ENCODE measurements at places on chromosomes 16 and 17.

DNA sequence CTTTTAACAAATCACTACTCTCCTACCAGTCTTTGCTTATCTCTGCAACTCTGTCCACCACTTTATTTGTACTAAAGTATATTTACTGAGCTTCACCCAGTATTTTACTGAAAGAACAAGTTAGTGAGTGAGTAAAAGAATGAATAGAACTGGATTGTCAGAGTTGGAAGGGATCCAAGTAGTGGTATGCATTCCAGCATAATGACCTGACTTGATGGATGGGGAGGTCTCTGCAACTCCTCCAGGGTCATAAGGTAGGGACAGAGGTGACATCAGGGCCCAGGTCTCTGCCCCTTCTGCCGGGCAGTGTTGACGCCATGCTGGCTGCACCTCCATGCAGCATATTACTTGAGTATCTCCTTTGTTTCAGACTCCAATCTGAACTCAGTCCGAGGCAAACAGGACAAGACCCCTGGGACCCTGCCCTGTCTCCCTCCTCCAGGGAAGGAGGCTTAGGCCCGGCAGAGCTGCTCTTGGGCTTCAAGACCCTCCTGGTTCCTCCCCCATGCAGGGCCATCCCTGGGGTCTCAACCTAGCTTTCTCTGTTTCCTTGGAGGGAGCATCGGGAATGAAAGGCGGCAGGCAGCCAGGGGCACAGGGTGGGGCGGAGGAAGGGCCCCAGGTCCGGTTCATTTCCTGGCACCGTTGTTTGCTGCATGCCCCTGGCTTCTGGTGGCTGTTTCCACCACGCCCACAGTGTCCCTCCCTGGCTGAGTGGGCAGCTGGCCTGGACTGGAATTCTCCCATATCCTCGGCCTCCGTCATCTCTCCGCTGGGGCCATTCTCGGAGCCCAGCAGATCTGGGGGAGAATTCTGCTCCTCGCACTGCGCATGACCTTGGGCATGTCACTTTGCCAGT, 12.4 kb upstream of the ITGA3 start:
- DNase-seq, result no peak

GRCh38 chr17:7549401-7550055, 670 bp downstream of the TNFSF12 start:
- peak; percentile 25 for DNase-seq

- no peak for DNase-seq
Measured at GRCh38 chr17:17723354-17724261, 42.4 kb downstream of the RAI1 start.

- no peak for DNase-seq
Measured at GRCh38 chr17:38970804-38971203, 3.6 kb upstream of the FBXO47 start.

DNA sequence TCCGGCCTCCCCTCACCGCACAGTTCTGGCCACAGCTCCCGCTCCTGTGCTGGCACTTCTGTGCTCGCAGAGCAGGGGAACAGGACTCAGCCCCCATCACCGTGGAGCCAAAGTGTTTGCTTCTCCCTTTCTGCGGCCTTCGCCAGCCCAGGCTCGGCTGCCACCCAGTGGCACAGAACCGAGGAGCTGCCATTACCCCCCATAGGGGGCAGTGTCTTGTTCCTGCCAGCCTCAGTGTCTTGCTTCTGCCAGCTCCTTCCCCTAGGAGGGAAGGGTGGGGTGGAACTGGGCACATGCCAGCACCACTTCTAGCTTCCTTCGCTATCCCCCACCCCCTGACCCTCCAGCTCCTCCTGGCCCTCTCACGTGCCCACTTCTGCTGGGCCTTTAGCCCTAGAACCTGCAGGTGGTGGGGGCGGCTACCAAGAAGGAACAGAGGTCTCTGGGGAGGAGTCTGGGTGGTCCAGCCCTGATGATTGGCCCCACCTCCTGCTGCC, 645 bp upstream of the ELMO3 start:
- no peak for DNase-seq

DNA sequence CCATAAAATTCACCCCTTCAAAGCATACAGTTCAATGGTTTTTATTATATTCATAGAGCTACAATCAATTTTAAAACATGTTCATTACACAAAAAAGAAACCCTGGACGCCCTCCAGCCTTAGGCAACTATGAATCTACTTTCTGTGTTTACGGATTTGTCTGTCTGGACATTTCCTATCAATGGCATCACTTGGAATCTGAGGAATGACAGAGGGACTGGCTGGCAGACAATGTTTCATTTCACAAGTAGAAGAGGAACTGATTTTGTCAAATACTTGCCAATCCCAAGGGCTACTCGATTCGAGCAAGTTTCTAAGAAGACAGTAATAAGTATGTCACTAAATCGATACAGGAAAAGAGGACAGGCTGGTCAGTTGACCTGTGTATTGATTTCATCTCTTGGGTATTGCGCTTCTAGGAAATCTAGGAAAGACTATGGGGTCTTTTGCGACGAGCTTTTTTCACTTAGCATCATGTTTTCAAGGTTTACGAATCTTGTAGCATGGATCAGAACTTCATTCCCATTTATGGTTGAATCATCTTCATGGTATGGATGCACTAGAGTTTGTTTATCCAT, 56.6 kb downstream of the RGS9 start:
- DNase-seq, result no peak

DNA sequence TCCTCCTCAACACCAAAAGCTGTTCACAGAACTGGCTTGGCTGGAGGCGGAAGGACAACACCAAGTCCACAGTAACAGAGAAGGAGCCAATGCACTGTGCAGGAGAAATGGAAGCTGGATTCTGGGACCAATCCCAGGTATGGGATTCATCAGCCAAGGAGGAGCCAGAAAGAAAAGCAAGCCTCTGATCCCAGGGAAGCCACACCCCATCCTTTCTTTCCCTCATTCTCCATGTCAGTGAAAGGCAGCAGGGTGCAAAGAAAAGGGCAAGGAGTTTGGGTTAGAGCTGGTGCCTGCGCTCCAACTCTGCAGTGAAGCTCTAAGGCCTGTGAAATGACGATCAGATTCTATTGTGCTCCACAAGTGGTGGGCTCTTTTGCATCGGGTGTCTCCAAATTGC, 11.0 kb downstream of the DCAKD start:
- DNase-seq, result no peak

GRCh38 chr16:83793179-83793578, 14.6 kb upstream of the HSBP1 start:
- DNase-seq, result no peak

- DNase-seq, result no peak
Measured at GRCh38 chr17:77877646-77878355, 80.7 kb upstream of the TNRC6C start.

GRCh38 chr17:27666831-27667560, 36.0 kb downstream of the LGALS9 start:
- no peak for DNase-seq

DNA sequence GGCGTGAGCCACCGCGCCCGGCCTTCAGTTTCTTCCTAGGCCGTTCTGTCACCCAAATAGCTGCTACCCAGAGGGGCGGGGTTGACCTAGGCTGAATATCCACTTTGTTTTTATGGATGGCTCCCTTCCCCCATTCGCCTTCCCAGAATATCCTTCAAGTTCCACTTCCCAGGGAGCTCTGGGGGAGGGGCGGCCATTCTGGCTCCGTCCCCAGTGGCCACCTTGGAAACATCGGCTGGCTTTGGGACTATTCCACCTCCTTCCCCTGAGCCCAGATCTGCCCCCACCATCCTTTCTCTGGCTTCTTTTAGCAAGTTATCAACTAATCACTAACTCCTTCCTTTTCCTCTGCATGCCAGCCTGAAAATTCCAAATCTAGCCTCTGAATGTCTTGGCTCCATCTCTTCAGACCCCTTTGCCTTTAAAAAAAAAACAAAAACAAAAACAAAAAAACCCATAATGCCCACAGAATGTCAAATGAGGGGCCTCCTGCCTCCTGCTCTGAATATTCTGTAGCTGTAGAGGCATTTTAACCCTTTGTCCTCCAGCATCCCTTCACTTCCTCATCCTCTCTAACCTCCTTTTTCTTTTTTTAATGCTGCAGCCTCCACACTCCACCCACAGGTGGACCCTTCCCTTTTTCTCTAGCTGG, 6.4 kb downstream of the ATP1B2 start:
- DNase-seq, result no peak

- no peak for DNase-seq
Measured at GRCh38 chr17:18185391-18185790, 1.8 kb downstream of the ALKBH5 start.

GRCh38 chr17:16150251-16150856, 65.0 kb downstream of the NCOR1 start:
- no peak for DNase-seq

DNA sequence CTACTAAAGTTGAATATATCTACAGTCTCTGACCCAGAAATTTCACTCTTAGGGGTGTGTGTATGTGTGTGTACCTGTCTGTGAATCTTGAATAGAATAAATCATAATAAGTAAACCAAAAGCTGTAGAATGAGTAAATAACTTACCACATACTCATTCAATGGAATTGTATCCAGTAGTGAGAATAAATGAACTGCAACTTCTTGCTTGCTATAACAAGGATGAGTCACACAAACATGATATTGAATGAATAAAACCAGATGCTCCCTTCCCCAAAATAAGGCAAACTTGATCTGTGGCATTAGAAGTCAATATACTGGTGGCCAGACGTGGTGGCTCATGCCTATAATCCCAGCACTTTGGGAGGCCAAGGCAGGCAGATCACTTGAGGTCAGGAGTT, 259.8 kb upstream of the MON1B start:
- DNase-seq, result no peak

DNA sequence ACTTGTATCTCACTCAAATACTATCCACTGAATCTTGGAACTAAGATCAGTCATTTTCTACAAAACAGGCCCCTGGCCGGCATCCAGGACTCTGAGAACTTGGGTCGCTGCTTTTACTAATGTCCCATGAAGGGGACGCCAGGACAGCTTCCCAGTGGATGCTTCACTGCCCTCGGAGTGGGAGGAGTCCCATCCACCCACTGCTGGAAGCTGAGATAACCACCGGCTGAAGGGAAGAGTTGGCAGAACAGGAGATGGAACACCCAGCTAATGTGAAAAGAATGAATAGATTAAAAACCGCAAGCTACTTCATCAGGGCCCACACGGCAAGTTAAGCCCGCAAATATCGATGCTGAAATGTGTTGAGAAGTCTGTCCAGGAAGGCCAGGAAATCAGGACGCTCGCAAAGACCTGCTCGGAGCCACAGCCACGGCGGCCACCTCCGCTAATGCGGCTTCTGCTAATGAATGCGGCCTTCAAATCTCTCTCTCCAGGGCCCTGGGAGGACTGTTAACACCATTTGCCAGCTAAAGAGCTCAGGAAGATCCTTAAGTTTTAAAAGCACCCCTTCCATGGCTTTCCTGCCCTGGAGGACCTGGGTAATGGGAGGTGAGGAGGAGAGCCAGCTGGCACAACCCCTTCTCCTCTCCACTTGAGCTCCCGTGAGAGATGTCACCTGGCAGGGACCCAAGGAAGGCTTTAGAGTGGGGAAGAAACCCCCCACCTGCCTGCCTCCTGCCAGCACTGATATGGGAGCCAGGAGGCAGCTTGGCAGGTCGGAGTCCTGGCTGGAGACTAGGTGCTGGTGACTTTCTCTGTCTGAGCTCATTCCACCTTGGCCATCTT, 226.6 kb upstream of the RPL38 start:
- DNase-seq, result no peak

- no peak for DNase-seq
Measured at GRCh38 chr17:61317779-61318178, 81.9 kb upstream of the TBX2 start.

- no peak for DNase-seq
Measured at GRCh38 chr16:23682181-23682580, 3.5 kb downstream of the PLK1 start.

DNA sequence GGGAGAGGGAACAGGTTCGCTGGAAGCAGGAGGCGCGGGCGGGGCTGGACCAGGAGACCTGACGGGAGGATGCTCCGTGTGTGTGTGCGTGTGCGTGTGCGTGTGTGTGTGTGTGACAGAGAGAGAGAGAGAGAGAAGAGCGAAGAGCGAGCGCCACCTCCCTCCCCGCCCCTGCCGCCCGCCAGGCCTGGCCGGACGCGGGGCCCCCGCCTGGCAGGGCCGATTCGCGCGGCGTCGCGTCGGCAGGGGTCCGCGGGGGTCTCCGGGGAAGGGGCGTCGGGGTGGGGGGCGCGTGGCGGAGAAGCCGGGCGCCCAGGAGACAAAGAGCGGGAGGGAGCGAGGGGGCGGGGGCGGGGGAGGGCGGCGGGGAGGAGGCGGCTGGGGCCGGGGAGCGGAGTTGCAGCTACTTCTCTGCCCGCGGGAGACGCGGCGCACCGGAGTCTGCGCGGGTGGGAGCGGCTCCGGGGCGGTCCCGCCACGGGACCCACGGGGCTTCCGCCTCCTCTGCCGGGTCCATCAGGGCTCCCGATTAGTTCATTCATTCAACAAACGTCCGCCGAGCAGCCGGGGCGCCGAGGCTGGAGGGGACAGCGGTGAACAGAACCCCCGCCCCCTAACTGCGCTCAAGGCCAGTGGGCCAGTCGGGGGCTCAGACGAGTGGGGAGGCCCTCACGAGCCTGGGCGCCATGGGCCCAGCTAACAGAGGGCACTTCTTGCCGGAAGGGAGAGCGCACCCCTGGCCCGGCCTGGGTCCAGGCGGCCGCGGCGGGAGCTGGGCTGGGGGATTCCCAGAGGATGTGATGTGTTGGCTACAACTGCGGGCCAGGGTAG, at the start of gene SAMD14:
Gene SAMD14 (minus strand): TSS at position 433 of the 831 bp plus-strand sequence. CDS start 5,201 bp downstream, outside the sequence.
- DNase-seq, result no peak
